ENCODE measurements at places on chromosomes 11 and 22.

- DNase-seq: no peak
These were observed 15.9 kb upstream of the HYLS1 start for GRCh38 chr11:125871391-125872137.

DNA sequence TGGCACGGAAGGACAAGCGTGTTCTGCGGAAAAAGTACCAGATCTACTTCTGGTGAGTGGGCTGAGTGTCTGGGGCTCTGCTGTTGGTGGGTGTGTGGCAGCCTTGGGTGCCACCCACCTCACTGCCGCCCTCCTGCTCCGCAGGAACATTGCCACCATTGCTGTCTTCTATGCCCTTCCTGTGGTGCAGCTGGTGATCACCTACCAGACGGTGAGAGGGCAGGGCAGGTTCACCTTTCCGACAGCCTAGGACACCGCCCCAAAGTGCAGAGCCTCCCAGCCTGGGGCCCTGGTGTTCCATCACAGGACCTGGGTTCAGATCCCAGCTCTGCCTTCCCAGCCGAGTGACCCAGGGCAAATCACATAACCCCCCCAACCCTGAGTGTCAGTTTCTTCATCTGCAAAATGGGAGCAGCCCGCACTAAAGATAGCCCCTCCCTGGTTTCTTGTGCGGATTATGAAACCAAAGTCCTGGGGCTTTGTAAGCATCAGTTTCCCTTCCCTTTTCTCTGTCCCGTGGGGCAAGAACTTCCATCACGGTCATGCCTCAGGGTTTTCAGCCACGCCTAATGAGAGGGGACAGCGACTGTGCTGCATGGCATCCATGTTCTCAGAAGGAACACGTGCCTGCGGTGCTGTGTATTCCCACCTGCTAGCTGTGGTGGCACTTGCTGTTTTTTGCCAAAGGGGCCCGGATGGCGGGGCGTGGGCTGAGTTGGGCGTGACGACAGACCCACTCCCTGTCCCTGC lies 9.8 kb upstream of the TAGLN start:
- no peak for DNase-seq

DNA sequence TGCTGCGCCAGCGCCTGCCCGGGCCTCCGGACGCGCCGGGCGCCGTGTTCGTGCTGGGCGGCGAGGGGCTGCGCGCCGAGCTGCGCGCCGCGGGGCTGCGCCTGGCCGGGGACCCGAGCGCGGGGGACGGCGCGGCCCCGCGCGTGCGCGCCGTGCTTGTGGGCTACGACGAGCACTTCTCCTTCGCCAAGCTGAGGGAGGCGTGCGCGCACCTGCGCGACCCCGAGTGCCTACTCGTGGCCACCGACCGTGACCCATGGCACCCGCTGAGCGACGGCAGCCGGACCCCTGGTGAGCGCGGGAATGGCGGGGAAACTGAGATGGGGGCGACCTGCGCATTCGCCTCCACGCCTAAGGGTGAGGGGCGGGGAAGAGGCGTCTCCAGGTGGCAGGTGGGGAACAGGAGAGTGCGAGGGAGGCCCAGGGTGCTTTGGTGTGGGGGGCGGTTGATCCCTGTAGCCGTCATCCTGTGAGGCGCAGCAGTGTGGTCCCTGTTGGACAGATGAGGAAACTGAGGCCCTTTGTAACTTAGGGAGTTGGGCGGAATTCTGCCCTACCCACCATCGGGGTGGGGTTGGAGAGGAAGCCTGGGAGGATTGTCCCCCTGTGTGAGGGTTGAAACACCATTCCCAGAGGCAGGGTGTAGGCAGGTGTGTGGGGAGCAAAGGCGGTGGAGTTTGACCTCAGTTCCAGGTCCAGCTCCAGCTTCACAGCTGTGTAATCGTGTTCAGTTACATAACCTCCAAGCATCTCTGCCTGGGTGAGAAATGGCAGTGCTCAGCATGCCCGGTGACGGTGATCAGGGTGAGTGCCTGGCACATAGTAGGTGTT lies 758 bp downstream of the PDXP start:
- no peak for DNase-seq

GRCh38 chr11:95776859-95777258 lies 12.7 kb downstream of the FAM76B start:
- no peak for DNase-seq

- no peak for DNase-seq
These were observed 128.7 kb downstream of the ARL14EP start for GRCh38 chr11:30451626-30452025.

DNA sequence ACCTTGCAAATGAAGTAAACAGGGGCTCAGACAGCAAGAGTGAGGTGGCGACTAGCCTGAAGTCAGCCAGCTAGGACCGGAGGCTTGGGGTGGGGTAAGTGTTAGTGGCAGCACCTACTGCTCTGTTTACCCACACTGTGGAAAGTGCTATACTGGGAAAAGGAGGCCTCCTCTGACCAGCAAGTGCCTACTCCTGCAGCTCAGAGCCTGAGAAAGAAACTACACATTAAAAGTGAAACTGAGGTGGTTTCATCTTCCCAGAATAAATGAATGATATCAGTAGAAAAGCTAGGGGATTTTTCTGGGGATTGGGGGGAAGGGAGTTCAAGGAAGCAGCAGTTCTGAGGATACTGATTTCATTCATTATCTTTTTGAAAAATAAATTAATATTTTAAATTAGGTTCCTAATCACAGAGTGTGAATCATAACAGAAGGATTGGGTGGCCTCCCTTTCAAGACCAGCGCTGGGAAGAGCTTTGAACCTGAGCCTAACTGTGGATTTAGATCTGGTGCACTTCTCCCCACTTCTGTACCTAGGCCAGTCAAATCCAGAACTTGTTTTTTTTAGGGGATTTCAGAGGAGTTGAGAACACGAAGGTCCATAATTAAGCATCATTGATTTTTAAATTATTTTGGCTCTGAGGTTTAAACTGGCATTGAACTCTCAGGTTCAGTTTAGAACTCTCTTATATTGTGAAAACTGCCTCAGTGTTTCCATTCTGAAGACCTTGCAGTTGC lies 48.1 kb upstream of the GRAMD1B start:
- no peak for DNase-seq

- DNase-seq: no peak
These were observed 21.3 kb downstream of the AMPD3 start for GRCh38 chr11:10476342-10476741.

GRCh38 chr11:63643205-63643604 lies 28.0 kb downstream of the ATL3 start:
- no peak for DNase-seq

DNA sequence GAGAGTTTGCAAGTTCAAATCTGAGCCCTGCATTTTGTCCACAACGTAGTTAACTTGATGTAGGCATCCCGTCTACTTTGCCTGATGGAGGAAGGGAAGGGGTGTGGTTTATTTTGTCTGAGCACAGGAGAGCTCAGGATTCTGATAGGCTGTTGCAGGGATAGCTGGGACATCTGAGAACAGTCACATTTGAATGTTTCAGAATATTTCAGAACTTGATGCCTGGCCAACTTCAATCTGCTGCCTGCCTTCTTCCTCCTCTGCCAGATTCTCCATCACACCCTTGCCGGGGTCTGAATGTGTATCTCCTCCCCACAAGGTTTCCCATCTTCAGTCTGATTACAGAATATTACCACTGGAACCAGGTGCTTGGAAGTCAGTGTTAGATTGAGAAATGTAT lies 51.6 kb downstream of the NTM start:
- no peak for DNase-seq

DNA sequence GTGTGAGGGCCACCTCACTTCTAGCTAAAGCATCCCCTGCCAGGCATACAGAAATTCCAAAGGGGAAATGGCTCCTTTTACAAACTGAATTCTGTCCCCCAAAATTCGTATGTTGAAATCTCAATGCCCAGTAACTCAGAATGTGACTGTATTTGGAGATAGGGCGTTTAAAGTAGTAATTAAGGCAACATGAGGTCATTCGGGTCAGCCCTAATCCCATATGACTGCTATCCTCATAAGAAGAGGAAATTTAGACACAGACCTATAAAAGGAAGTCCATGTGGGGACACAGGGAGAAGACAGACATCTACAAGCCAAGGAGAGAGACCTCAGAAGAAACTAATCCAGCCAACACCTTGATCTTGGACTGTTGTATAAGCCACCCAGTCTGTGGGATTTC lies 119.1 kb downstream of the CHST1 start:
- no peak for DNase-seq

GRCh38 chr11:124759266-124760204 lies 2.6 kb downstream of the ESAM start:
- DNase-seq: no peak

DNA sequence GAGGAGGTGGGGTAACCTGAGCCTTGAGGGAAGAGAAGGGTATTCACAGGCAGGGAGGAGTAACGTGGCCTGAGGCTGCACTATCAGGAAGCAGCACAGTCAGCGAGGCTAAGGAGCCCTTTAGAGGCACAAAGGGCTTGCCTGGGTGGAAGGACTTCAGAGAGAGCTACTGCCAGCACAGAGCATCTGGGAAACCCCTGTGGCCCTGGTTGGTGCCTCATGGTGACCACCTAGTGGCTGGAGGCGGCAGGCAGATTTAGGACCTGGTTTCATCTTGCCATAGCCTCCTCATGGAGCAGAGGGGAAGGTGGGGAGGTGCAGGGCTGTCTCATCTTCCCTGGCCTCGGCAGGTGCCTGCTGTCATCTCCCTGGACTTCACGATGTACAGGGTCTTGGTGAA lies 64.5 kb downstream of the MPPED1 start:
- DNase-seq: no peak

GRCh38 chr11:32137263-32137662 lies 46.4 kb downstream of the RCN1 start:
- DNase-seq: no peak

DNA sequence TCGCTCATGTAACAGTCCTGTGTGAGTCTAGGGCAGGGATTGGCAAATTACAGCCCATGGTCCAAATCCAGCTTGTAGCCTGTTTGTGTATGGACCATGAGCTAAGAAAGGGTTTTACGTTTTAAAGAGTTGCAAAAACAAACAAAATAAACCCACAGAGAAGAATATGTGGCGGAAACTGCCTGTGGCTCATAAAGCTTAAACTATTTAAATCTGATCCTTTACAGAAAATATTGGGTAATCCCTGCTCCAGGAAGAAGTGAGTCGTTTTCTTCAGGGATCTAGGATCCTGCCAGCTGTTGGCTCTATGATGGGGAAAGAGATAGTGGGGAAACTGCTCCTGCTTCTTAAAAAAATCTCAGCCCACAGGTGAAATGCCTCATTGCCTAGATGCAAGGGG lies 3.4 kb upstream of the OR6Q1 start:
- DNase-seq: no peak

- no peak for DNase-seq
These were observed 42.2 kb downstream of the MACROD1 start for GRCh38 chr11:64123679-64124078.

GRCh38 chr22:30249049-30250038 lies 2.8 kb upstream of the LIF start:
- DNase-seq: no peak

DNA sequence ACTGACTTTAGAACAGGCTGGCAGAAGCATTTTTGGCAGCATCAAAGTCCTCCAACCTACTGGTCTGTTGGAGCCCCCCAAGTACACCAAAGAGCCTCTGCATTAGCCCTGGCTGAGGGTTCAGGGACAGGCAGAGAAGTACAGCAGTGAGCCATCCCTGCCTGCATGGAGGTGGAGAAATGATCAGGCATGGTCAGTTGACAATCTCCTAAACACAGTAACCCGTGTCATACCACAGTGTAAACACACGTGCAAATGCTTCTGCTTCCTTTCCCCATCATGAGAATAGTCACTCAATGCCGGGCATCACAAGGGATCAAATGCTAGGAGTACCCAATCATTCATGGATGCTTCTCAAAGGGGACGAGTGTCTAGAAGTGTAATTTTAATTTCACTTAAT lies 8.2 kb downstream of the SERPIND1 start:
- DNase-seq: no peak

GRCh38 chr22:35611200-35611890 lies 5.8 kb downstream of the MB start:
- no peak for DNase-seq

DNA sequence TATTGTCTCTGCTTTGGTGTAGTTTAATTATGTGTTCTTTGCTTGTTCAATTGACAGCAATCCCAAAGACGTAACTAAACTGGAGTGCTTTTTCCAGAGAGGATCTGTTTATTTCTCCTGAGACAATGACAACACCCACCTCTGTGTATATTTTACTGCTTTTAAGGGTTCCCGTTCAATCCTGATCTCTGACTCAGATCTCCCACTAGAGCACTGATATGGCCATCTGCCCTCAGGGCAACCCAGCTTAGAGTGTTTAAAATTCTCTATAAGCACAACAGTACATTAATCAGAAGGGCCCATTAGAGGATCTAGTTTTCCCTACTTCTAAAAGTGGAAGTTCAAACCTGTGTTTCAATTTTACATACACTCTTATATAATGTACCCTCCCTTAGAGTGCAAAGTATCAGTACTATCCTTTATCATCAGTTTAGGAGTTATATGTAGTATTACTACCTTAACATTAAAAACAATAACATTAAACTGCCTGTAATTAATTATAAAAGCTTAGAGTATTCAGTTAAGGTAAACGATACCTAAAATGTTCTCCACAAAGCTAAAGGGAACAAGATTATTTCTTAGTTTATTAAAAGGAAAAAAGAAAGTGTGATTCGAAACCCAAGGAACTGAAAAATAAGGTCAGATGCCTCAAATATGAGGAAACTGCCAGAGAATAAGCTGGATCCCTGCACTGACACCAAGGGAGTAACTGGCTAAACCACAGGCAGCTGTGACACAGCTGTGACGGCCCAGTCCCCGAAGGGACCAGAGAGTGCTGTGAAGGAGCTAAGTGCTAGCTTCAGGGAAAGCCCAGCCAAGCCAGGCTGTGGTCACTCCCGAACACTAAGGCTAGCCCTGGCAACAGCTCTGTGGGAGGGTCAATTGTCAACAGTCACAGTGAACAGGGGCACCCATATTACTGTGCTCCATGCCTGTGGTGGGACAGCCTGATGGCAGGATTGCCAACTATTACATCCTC lies 15.2 kb downstream of the UFD1 start:
- no peak for DNase-seq

GRCh38 chr11:114057605-114058004 lies 1.9 kb upstream of the ZBTB16 start:
- no peak for DNase-seq

DNA sequence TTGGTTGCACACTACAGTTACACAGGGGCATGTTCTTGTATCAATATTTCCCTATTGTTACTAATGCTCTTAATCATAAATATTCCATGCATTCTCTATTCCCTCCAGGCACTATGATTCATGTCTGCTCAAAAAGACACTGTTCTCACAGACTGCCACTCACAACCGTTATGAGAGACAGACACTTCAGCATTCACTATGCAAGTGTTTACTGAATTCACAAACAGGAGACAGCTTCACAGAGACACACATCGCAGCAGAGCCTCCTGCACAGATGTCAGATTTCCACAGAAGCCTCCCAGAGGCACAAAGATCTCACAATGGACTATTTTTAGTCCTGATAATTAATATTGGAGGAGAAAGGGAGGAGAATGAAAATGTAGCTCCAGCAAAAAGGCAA lies 930.4 kb downstream of the OPCML start:
- DNase-seq: no peak

- no peak for DNase-seq
These were observed 30.0 kb downstream of the FSHB start for GRCh38 chr11:30260813-30261212.

- DNase-seq: no peak
These were observed 68.5 kb downstream of the SHANK2 start for GRCh38 chr11:71183878-71184277.
